ENCODE measurements at places on chromosomes 11 and 22.

DNA sequence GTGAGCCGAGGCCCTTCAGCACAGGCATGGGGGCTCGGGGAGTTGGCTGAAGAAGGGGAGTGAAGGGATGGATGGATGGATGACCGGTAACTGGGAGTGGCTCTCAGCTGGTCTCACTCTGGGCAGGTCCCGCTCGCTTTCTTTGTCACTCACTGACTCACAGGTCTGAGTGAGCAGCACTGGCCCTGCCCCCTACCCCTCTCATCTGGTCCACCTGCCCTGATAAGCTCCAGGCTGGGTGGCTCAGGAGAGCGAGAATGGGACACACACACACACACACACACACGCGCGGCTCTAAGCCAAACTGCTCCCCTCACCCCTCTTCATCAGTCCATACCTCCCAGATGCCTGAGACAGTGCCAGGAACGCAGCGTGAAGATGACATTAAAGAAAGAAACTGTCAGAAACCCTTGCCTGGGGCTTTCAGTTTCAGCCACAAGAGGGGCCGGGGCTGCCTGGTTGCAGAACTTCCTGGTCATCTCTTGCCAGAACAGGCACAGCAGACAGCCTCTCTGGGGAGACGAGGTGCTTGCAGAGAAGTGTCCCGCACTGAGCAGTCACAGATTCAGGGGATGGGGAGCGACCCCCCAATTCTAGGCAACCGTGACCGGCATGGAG lies 16.5 kb upstream of the SHISAL1 start:
- ATAC-seq: no peak

DNA sequence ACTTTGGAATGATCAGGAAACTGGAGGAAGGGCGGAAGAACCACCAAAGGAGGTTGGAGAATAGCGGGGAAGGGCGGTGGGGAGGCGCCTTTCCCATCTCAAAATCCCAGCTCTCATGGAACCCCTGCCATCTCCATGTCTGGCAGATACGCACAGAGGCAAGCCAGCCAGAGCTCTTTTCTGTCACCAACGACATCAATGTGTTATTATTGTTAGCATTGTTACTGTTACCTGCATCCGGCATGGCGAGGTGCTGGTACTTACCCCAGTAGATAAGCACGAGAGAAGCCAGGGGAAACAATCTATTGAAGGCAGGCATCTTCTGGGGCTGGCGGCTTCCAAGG lies 969 bp downstream of the SCN3B start:
- ATAC-seq: no peak

DNA sequence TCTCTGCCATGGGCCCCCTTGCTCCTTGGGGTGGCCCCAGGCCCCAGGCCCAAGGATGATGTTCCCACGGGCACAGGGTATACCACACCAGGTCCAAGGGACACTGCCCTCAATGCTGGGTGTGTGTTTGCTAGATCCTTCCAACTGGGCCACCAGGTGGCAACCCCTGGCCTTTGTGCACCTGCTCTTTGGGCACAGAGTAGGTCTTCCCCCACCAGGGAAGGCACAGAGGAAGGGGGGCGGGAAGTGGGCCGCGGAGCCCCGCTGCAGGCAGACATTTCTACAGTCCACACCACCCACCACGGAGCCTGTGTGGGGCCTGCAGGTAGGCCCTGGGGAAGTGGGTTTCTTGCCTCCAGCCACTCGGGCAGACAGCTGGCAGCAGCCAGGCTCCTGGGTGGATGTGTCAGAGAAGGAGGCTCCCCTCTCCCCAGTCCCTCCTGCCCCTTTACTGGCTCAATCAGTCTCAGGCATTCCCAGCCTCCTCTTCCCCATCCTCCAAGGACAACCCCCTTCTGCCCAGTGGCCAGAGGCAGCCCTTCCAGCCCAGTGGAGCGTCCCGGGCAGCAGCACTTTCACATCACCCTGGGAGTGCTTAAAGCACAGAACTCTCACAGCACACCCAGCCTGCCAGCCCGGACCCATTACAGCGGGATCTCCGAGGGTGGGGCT lies 21.6 kb downstream of the MAFF start:
- ATAC-seq: no peak

DNA sequence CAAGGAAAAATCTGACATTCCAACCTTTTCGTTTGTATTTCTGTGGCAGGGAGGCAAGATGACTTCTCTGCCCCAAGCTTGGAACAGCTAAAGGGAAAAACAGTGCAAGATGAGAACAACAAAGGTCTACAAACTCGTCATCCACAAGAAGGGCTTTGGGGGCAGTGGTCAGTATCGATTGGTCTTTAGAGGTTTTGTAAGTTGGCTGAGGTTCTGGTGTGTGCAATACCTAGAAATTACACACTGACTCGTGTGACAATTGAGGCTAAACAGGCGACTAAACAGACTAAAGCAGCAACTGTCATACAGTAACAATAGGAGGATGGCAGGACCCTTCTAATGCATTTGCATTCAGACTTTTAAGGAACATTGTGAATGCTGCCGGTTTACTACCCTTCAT lies 994 bp downstream of the DEPDC5 start:
- no peak for ATAC-seq

GRCh38 chr11:47415949-47416472 lies 7.6 kb downstream of the SLC39A13 start:
- no peak for ATAC-seq

- ATAC-seq: no peak
Observed at GRCh38 chr11:91243630-91244029, 981.0 kb upstream of the FAT3 start.

DNA sequence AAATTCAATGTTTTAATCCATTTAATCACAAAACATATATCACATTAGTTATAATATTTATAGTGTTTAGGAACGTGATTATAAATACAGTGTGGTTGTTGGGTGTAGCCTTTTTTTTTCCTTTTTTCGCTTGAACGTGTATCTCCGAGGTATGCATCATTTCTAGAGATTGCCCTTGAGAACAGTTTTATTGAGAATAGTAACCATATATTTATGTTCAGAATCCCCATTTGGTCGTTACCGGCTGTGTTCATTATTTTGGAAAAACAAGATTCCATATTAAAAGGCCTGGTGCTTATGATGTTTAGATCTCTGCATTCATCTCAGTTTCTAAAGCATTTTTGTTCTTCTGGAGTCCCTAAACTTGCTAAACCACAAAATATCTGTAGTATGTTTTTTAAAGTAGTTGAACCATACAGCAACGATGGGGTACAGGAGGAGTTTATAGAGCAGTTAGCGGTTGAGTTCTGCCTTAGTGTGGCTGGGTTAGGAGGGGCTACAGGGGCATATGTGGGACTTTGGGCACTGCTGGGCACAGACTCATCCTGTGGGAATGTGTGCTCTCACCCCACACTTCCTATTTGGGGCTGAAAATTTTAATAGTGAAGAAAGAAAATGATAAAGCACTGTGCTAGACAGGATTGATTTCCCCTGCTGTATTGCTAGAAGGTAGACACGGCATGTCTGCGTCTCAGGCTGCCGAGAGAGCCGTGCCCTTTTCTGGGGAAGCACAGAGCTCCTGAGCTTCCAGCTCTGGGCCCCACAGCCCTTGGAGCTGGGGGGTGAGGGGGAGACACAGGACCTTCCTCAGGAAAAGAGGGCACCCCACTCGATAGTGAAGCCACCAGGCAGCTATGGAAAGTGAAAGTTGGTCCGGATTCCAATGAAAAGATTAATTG lies 81.5 kb upstream of the PPARA start:
- ATAC-seq: no peak

All from activated CD4-positive, CD25-positive, alpha-beta regulatory T cell treated with anti-CD3 and anti-CD28 coated beads, Interleukin-2, amount 50 U/mL, for 24 hours (primary cell).